ENCODE measurements at places on chromosomes 5 and 9.

GRCh38 chr5:108264533-108264932 lies 117.4 kb downstream of the FBXL17 start:
- no peak for DNase-seq

DNA sequence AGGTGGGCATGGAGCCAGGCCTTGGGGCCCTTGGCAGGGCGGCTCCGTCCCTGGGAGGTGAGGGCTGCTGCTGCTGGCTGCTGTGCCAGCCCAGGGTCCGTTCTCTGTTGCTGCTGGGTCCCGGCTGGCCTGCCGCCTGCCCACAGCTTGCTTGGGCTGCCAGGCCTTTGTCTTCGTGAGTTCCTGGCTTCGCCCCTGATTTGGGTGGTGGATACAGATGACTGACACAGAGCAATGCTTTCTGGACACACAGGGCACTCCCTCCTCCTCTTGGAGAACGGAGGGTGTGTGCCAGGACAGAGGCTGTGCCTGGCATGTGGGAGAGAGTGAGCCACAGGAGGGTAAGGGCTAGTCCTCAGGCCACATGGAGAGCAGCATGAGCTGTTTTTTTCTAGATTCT lies 166.1 kb downstream of the MACROH2A1 start:
- no peak for DNase-seq

DNA sequence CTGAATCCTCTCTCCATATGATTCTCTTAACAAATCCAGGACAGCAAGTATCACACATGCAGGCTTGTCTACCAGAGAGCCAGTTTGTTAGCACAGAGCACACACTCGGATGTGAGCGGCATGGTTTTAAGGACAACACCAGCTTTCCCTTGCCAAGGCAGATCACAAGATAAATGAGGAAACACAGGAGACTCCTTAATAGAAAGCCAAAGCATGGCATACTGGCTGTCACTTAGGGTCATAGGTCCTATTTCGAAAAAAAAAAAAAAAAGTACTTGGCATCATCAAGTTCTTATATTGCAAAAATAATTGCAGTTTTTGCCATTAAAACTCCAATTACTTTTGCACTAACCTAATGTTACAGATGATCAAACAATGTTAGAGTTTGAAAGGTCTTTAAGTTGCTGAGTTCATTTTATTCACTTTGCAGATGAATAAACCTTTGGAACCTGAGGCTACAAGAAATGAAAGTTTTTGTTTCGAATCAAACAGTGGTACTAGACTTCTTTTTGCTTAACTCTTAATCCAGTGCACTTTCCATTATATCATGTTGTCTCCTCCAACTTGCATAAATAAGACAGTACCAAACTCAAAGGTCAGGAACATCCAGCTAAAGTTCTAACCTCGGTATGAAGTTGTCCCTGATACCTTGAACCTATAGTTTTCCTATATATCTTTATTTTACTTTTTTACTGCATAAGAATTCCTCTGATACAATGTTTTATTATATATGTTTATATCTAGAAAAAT lies 138.5 kb downstream of the MPDZ start:
- DNase-seq, result no peak

DNA sequence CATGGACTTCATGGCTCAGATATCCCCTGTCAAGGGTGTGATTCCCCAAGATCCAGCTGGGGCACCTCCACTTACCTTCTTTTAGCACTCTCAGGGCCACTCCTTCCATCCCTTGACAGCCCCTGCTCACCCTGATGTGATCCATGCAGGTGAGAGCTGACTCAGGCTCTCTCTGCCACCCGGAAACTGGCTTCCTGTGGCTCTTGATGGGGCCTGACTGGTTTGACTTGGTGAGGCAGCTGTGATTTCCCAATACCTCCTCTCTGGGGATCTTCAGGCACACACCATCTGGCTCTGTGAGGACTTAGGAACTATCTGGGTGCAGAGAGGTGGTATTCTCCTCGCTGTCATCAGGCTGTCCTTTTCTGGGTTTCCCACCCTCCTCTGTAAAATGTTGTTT lies 7.9 kb upstream of the FAT2 start:
- no peak for DNase-seq

GRCh38 chr5:19987612-19988361 lies at the start of gene CDH18:
TSS of gene CDH18 (minus strand) at chr5:19988200. CDS start at chr5:19838986, 149,214 bp downstream.
- DNase-seq, result no peak

DNA sequence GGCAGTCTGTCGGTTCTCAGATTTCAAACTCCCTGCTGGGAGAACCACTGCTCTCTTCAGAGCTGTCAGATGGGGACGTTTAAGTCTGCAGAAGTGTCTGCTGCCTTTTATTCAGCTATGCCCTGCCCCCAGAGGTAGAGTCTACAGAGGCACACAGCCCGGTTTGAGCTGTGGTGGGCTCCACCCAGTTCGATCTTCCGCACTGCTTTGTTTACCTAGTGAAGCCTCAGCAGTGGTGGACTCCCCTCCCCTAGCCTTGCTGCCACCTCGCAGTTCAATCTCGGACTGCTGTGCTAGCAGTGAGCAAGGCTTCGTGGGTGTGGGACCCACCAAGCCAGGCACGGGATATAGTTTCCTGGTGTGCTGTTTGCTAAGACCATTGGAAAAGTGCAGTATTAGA lies 8.0 kb downstream of the SLC27A6 start:
- no peak for DNase-seq

GRCh38 chr5:169580964-169581363 lies 2.6 kb upstream of the SPDL1 start:
- DNase-seq, result no peak

GRCh38 chr5:112419164-112419985 lies at the start of gene EPB41L4A:
TSS of gene EPB41L4A (minus strand) at chr5:112419277. CDS start at chr5:112419039, 238 bp downstream.
- no peak for DNase-seq

DNA sequence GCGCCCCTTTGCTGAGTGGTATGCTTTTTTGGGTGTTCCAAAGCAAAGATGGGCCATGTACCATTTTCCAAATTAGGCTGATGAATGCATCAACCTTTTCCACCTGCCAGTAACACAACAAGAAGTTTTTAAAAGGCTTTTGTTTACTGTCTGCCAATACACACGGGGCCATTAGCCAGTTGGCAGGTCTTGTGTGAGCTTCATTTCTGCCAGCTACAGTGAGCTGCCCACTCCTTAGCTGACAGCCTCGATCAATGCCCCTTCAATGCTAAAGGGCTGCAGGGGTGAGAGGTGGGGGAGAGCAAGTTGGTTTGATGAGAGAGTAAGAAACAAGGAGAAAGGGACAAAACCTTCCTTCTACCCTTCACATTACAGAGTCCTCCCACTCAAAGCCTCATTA lies 128.7 kb downstream of the C5orf15 start:
- DNase-seq, result no peak

DNA sequence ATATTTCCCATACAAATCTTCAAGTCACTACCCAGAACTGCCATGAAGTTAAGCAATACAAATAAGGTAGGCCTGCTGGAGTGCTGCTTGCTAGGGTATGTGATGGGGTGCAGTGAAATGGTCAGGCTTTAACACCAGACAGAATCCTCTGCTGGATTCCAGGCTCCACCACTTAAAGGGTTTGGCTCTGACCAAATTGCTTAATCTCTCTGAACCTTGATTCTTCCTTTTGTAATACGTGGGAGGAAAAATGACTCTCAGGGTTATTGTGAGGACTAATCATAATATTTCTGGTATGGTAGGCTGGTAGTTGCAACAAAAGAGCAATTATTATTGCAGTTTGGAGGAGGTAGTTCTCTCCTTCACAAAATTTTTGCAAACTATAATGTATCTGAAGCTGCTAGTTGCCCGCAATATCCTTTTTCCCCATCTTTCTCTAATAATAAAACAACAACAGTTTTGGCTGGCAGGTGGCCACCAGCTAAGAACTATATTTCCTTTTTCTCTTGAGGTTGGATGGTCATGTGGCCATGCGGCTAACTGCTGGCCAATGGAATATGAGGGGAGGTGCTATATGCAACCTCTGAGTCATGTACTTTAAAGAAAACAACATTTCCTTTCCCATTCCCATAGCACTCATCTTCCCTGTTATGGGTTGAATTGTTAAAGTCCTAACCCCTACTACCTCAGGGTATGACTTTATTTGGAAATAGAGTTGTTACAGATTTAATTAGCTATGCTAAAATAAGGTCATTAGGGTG lies 44.1 kb downstream of the CCL28 start:
- no peak for DNase-seq

GRCh38 chr9:615756-616155 lies 225.7 kb upstream of the DMRT1 start:
- no peak for DNase-seq

DNA sequence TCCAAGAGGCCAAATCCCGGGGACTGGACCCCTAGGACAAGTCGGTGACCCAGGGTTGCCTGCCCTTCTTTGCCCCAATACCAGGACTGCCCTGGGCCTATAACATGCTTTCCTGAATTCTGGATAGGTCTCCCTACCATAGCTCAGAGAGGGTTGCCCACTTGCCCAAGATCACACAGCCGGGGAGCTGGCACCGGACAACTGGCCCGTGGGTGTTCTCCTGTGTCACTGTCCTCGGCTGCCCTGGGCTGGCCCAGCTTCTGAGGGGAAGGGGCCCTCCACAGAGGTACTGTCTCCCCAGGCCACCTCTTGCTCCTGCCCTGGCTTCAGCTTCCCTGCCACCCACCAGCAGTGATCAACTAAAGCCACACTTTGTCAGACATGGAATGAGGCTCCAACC lies 28.8 kb upstream of the TTLL11 start:
- no peak for DNase-seq

DNA sequence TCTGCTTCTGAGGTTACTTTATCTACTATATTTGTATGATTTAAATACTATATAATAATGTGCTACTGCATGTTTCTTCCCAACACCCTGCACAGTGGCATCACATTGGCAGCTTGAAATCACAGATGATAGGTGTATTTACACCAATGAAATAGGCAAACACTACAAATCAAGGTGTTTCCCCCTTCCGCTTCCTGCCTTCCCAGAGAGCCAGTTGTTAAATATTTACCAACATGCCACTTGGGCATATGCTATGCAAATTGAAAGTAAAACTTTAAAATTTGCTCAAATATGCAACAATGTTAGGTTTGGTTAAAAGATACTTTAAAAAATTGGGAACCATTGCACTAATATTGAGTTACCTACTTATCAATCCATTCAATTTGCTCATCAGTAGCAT lies 58.2 kb upstream of the SMARCA2 start:
- DNase-seq, result no peak

GRCh38 chr9:36249189-36249588 lies 9.1 kb downstream of the GNE start:
- no peak for DNase-seq

DNA sequence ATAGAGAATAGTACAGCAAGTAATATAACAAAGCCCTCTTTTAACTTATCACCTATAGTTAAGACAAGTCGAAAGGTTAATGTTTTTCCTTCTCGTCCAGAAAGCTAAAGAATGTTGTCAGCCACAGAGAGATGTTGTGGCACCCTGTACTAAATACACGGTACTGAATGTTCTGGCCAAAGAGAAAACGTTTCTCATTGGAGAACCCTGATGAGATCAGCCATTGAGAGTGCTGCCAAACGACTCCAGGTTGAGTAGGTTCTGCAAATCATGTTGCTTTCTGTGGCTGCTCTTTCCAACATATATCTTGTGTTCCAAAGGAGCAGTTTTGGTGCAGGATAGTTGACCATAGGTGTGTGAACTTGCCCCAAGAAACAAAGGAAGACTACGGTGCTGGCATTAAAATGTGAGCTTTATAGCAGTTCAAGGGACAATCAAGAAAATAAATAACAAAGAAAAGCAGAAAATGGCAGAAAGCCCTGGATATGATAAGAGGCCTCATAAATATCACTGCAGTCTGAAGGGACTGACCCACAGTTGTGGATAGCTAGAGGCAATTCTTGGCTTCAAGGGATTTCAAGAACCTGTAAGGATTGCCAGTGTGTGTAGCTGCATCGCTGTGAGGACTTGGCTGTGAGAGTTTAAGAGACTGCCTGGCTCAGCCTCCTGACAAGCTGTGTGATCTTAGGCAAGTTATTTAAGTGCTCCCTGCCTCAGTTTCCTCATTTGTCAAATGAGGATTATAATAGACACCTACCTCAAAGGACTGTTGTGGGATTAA lies 102.7 kb downstream of the ARHGEF28 start:
- DNase-seq, result no peak

GRCh38 chr5:120017513-120017912 lies 388.2 kb downstream of the FAM170A start:
- no peak for DNase-seq

DNA sequence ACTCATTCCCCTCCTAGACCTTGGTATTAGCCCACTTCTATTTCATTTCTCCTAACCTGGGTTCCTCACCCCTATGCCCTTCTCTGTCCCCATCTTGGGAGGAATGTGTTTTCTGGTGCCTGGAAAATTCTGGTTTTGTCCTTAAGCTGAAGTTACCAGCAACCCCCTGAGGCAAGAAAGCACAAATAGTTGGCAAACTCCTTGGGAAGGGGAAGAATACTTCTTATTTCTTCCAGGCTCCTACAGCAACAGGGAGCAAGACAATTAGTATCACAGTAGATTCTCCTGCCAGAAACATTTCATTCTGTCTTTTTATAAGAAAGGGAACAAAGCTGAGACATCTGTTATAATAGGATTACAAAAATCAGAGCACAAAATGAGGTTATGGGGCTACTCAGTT lies 142.5 kb downstream of the SNCAIP start:
- no peak for DNase-seq

- DNase-seq, result no peak
Observed at GRCh38 chr9:110808599-110808980, 140.0 kb downstream of the MUSK start.

DNA sequence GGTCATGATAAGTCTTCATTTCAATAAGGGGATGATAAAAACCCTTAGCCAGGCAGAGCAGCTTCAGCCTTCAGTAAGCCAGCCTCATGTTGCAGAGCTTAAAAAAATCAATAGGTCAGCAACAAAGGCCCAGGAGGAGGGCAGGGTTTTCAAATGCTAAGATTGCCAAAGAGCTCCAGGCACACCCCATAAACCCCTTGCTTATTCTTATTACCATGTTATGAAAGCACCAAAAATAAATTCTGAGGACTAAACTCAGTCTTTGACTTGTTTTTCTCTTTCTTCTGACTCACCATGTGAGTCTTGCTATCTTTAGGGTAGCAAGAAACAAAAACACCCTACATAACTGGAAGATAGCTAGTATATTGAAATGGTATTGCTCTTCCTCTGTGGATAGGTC lies 317.1 kb downstream of the KCTD16 start:
- DNase-seq, result no peak

DNA sequence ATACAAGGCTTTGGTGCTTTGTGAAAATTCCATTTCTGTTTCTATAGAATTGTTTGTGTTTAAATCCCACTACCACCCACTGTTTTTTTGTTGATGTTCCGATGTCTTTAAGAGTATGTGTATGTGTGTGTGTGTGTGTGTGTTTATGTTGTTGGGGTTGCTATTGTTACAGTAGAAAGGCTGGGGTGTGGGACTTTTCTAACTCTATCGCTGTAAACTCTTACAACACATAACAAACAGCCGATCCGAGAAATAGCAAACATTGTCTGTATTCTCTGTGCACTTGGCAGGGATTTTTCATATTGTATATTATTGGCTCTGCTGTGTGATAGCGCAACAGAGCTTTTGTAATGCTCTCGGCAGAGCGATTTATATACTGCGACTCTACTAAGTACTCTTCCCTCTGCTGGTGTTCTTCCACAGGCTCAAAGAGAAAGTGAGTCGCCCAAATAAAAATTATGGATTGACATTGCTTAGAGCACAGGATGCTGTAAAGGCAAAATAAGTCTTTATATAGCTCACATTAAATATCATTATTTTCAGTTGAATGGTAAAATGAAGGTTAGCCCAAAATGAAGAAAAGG lies 492.2 kb upstream of the ARRDC3 start:
- DNase-seq, result no peak
